Vagina (tissue), 2 donors: ENCODE measurements at places on chromosomes 11 and 22. TPM values are rescaled to one million over a fixed set of nuclear protein-coding genes. Genes with fewer than 3 reads are reported as not detected.

Gene DDI1
- total RNA-seq = not detected

Gene RFPL1
- total RNA-seq = not detected

Gene RASL10A
- total RNA-seq = not detected

Gene AIFM3
- total RNA-seq = not detected

DNA sequence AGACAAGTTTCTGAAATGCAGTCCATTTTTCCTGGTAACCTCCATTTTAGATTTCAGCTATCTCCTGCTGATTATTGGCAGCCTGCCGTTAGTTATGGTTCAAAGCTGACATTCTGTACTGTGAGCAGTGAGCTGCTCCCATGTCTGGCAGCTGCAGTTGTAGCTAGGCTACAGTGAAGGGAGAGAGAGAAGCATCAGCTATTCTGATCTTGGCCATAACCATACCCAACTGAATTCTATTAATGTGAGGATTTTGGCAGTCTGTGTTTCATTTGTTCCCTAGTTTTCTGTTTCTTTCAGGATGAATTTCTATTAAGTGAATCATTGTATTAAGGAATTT is 33.4 kb downstream of the SIK2 start:
- H3K4me1 ChIP-seq = peaks cover 33% of the 10 kb centered on the region
- no peak for DNase-seq
- H3K36me3 ChIP-seq = no peaks in the 10 kb centered on the region
- H3K4me3 ChIP-seq = no peak overlapping the region
- H3K27me3 ChIP-seq = no peaks in the 10 kb centered on the region
- peak overlapping the region; percentile 35 for H3K27ac ChIP-seq

- no peaks in the 10 kb centered on the region for H3K27me3 ChIP-seq
- no peak overlapping the region for H3K4me3 ChIP-seq
- DNase-seq = no peak
- H3K36me3 ChIP-seq = peaks cover 56% of the 10 kb centered on the region
These were observed 21.3 kb downstream of the MORC2 start for GRCh38 chr22:30947173-30947815.

GRCh38 chr11:8789864-8790263 is 107.3 kb downstream of the RPL27A start:
- H3K4me3 ChIP-seq = no peak overlapping the region
- no peak overlapping the region for H3K27ac ChIP-seq
- H3K27me3 ChIP-seq = no peaks in the 10 kb centered on the region
- no peak for DNase-seq

DNA sequence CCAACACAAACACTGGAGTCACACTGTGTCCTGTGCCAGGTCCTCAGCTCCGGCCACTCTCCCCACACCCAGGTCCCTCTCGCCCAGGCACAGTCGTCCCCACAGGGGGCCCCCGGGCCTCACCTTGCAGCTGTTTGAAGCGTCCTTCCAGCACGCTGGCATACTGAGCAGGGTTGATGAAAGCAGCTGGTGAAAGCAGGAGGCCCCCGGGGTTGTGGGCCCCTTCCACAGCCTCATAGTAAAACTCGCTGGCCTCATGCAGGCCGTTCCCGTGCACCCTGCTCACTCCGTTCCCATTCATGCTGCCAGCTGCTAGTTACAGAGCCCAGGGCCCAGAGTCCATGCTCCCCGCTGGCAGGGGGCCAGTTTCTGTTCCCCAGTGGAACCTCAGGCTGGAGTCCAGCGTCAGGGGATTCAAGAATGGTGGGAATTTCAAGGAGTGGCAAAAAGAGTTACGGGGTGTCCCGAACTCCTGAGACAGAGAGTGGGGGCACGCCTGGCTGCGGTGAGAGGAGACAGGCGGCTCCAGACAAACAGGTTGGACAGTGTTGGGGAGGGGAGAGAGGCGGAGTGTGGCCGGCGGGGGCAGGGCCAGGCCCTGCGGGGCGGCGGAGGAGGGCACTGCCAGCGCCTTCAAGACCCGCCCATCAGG is 10.6 kb downstream of the SPTBN2 start:
- H3K36me3 ChIP-seq = no peaks in the 10 kb centered on the region
- H3K4me1 ChIP-seq = no peaks in the 10 kb centered on the region
- no peak overlapping the region for H3K27ac ChIP-seq
- no peak for DNase-seq

- no peak for DNase-seq
- H3K27me3 ChIP-seq = no peaks in the 10 kb centered on the region
- no peak overlapping the region for H3K27ac ChIP-seq
- no peaks in the 10 kb centered on the region for H3K36me3 ChIP-seq
These were observed 146.5 kb downstream of the CACNA1I start for GRCh38 chr22:39717099-39717498.

DNA sequence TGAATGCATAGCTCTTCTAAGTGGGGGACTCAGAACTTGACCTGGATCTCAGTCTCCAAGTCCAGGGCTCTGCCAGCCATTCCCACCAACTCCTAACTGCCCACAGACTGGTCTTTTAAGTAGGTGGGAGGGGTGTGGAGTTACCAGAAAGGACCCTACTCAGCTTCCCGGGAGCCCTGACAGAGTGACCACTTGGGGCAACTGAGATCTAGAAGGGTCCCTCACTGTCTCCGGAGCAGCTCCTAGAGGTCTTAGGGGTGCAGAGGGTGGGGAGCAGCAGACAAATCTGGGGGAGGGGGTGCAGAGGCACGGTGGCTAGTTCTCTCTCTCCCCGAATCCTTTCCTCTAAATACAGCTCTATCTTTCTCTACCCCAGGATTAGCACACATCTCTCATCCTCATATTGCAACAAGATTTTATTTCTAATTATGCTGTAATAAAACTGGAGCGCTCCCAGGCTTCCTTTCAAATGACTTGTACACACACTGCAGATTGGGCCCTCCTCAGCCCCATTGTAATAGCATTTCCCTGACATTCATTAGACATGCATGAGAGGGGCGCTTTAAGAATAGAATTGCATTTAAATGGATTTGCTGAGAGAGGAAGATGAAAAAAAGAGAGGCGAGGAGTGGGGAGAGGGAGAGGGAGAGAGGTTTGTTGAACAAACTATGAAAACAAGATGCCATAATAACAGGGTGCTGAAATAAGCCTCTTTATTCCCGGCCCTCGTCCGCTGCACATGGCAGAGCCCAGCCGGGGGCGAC is 219.0 kb downstream of the CEP164 start:
- no peaks in the 10 kb centered on the region for H3K36me3 ChIP-seq
- H3K4me1 ChIP-seq = no peaks in the 10 kb centered on the region
- no peak for DNase-seq
- H3K27ac ChIP-seq = no peak overlapping the region
- H3K27me3 ChIP-seq = no peaks in the 10 kb centered on the region

DNA sequence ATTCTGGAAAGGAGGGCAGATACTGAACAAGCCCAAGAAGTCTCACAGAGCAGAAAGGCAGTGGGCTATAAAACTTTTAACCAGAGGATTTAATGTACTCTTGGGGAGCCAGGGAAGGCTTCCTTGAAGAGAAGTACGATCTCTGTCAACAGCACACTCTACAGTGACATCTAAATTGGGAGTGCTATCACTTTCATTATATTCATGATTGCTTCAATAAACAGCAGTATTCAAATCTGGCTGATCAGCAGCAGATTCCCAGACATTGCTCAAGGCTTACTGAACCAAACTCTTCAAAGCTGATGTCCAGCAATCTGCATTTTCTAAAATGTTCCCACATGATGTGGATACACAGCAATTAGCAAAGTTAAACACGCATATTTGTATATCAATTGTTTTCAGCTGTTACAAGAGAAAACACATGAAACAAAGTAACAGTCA is 44.2 kb downstream of the SYTL2 start:
- no peak overlapping the region for H3K27ac ChIP-seq
- no peaks in the 10 kb centered on the region for H3K36me3 ChIP-seq
- no peaks in the 10 kb centered on the region for H3K4me1 ChIP-seq
- H3K4me3 ChIP-seq = no peak overlapping the region

GRCh38 chr22:22769434-22770279 is 118.0 kb upstream of the IGLL5 start:
- peak; percentile 52 for DNase-seq
- H3K36me3 ChIP-seq = no peaks in the 10 kb centered on the region
- H3K4me3 ChIP-seq = no peak overlapping the region
- no peaks in the 10 kb centered on the region for H3K4me1 ChIP-seq

DNA sequence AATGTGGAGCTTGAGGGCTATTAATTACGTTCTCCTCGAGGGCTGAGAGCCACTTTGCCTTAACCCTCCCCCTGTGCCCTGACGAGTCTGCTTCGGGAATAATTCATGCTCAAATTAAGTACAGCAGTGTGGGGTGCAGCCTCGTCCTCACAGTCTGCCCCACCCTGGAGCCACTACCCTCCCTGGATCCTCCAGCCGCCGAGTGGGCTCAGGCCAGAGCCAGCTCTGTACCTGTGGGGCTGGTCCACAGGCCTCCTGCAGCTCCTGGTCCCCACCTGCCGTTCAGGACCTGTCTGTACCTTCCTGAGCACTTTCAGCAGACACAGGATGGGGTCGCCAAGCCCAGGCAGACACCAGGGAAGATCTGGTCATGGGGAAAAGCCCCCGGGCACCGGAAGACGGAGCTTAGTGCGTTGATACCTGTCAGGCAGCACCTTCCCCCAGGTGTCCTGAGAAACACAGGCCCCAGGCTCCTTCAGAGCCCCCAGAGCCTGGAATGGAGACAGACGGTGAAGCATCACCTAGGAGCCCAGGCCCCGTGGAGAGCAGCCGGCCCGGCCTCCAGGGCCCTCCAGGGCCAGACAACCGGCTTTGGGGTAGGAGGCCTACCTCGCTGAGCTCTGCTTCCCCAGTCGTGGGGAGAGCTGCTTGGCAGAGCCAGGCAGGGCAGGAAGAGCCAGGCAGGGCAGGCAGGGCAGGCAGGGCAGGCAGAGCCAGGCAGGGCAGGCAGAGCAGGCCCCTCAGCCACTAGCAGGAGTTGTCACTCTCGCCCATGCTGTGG is 9.7 kb downstream of the TSPAN32 start:
- no peaks in the 10 kb centered on the region for H3K36me3 ChIP-seq
- H3K27me3 ChIP-seq = no peaks in the 10 kb centered on the region
- DNase-seq = no peak
- no peak overlapping the region for H3K4me3 ChIP-seq
- H3K27ac ChIP-seq = peak overlapping the region; percentile 97
- peaks cover 75% of the 10 kb centered on the region for H3K4me1 ChIP-seq
